ENCODE measurements at places on chromosomes 5 and 9. TPM values are rescaled to one million over a fixed set of nuclear protein-coding genes. Genes with fewer than 3 reads are reported as not detected.
A peak's percentile ranks its signal among the peaks of the same experiment; 100 is the strongest.

GRCh38 chr9:248278-248961 is 33.8 kb downstream of the DOCK8 start:
- H3K27ac ChIP-seq, result no peak overlapping the region
- no peaks in the 10 kb centered on the region for H3K27me3 ChIP-seq
- DNase-seq, result no peak
- H3K36me3 ChIP-seq, result peaks cover 4% of the 10 kb centered on the region

- peaks cover 2% of the 10 kb centered on the region for H3K4me1 ChIP-seq
- H3K36me3 ChIP-seq, result no peaks in the 10 kb centered on the region
- H3K4me3 ChIP-seq, result no peak overlapping the region
- no peak for DNase-seq
- peaks cover 2% of the 10 kb centered on the region for H3K27me3 ChIP-seq
These were observed 192.9 kb upstream of the HMHB1 start for GRCh38 chr5:143619040-143619439.

GRCh38 chr5:77028631-77029375 is 1.4 kb upstream of the AGGF1 start:
- peaks cover 28% of the 10 kb centered on the region for H3K4me1 ChIP-seq
- DNase-seq, result no peak
- no peak overlapping the region for H3K27ac ChIP-seq
- peaks cover 15% of the 10 kb centered on the region for H3K27me3 ChIP-seq

DNA sequence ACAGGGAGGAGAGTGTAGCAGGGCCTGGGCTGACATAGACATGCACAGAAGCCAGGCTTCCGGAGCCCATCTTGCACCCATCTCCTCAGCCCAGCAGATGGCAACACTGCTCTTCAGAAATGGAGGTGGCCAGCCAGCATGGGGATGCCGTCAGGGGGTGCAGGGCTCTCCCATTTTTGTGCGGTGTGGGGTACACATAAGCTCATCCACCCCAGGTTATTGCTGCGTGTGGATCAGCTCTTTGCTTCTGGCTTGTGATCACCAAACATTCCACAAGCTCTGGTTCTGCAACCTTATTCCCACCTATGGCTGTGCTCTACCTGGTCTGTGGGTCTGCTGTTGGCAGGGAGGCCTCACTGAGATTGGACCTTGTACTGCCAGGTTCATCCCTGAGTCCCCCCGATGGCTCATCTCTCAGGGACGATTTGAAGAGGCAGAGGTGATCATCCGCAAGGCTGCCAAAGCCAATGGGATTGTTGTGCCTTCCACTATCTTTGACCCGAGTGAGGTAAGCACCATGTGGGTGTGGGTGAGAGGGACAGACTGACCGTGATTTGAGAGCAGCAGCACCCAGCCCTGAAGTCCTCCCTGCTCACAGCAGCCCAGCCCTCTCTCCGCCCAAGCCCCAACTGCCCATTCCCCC is 17.3 kb downstream of the SLC22A5 start:
- H3K27ac ChIP-seq, result peak overlapping the region; percentile 39
- no peak overlapping the region for H3K4me3 ChIP-seq
- peak; percentile 62 for DNase-seq
- H3K4me1 ChIP-seq, result peaks cover 21% of the 10 kb centered on the region
- peaks cover 2% of the 10 kb centered on the region for H3K36me3 ChIP-seq

DNA sequence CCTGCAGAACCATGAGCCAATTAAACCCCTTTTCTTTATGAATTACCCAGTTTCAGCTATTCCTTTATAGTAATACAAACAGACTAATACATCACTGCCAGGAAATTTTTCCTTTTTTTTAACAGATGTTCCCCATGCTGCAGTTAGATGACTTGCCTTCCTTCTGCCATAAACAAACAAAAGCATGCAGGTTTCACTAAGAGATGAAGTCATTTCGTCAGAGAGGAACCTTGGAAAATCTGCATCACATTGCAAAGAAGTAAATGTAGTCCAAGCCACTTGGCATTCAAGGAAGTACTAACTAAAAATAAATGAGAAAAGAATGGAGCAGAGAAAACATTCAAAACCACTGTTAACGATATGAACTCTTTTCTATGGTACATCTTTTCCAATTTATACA is 194.1 kb upstream of the EFNA5 start:
- no peak for DNase-seq
- H3K27ac ChIP-seq, result no peak overlapping the region
- H3K4me1 ChIP-seq, result no peaks in the 10 kb centered on the region
- H3K36me3 ChIP-seq, result peaks cover 23% of the 10 kb centered on the region
- H3K27me3 ChIP-seq, result no peaks in the 10 kb centered on the region
- H3K4me3 ChIP-seq, result no peak overlapping the region

The IL3 gene
- total RNA-seq, result not detected

GRCh38 chr9:21833090-21833801 is 30.8 kb downstream of the MTAP start:
- H3K4me1 ChIP-seq, result peaks cover 70% of the 10 kb centered on the region
- H3K4me3 ChIP-seq, result peak overlapping the region; percentile 40
- peak overlapping the region; percentile 86 for H3K27ac ChIP-seq
- H3K27me3 ChIP-seq, result no peaks in the 10 kb centered on the region
- peak; percentile 34 for DNase-seq

The PCDHGC3 gene
- total RNA-seq, result 3.3 TPM

GRCh38 chr5:173853370-173854131 is 34.6 kb upstream of the CPEB4 start:
- no peak overlapping the region for H3K4me3 ChIP-seq
- H3K4me1 ChIP-seq, result peaks cover 7% of the 10 kb centered on the region
- no peaks in the 10 kb centered on the region for H3K36me3 ChIP-seq
- no peak for DNase-seq
- no peak overlapping the region for H3K27ac ChIP-seq

DNA sequence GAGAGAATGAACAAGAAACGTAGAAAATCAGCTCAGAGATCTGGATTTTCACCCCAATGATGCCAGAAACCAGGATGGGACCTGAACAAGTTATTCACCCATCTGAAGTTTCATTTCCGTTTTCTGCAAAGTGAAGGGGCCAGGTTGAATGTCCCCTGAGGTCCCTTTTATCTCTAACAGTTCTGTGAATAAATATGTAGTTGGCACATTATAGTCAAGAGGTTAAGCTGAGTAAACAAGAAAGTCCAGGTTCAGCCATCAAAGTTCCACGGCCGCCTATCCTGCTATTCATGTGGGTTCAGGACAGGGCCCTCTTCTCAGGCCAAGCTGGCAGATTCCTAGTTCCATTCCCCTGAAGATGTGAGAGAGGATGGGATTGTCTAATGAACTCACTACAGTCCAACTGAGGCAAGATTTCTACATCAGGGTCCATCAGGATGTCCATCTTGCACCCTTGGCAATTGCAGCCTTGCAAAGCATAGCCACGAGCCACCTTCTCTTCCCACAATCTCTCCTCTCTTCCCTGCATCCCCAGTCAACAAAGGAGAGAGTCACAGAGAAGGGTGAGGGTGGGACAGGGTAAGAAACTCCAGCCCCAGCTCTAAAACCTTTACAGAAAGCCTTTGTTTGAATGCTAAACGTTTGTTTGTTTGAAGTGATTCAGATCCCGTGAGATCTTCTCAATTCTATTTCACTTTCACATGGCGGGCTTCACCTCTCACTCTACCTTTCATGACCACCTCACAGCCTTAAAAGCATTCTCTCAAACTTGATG is 311.0 kb downstream of the SLIT3 start:
- H3K4me3 ChIP-seq, result no peak overlapping the region
- no peak for DNase-seq
- no peaks in the 10 kb centered on the region for H3K36me3 ChIP-seq
- H3K27me3 ChIP-seq, result peaks cover 12% of the 10 kb centered on the region

The CDH10 gene
- total RNA-seq, result not detected

The SAXO1 gene
- not detected for total RNA-seq

The PDCD1LG2 gene
- total RNA-seq, result 2.1 TPM

The PCDHB12 gene
- not detected for total RNA-seq

DNA sequence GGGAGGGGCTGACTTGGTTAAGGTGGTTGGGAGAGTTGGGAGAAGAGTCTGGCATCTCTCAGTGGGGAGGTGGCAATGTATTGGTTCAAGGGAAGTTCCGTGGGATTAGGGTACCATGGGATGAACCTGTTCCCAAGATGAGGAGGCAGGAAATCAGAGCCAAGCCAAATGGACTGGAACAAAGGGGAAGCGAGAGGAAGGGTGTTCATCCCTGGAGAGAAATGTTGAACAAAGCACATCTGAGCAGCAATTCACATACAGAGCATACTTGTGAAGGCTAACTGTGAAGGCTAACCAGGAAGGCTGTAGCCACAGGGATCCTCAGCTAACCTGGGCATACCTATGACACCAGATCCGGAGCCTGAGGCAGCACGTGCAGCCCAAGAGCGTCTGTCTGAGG is 214.0 kb downstream of the MCTP1 start:
- H3K4me3 ChIP-seq, result no peak overlapping the region
- peaks cover 5% of the 10 kb centered on the region for H3K4me1 ChIP-seq
- H3K27me3 ChIP-seq, result no peaks in the 10 kb centered on the region
- no peak overlapping the region for H3K27ac ChIP-seq
- H3K36me3 ChIP-seq, result no peaks in the 10 kb centered on the region

DNA sequence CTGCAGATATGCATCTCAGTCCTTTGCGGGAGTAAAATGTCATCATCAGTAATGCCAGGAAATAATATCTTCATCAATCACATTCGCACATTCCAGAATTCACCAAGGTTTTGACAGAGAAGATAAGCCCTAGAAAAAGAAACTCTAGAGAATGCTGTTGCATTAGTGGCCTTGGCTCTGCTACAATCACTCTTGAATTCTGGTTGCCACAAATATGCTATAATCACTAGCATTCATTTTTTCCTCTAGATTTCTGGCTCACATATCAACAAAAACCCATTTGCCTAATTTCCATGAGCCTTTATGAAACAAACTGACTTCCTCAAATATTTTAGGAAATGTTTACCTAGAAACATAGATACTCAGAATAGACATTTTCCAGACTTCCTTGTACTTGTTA is 653.4 kb downstream of the ANXA1 start:
- no peaks in the 10 kb centered on the region for H3K27me3 ChIP-seq
- no peak overlapping the region for H3K4me3 ChIP-seq

The SH3TC2 gene
- not detected for total RNA-seq

DNA sequence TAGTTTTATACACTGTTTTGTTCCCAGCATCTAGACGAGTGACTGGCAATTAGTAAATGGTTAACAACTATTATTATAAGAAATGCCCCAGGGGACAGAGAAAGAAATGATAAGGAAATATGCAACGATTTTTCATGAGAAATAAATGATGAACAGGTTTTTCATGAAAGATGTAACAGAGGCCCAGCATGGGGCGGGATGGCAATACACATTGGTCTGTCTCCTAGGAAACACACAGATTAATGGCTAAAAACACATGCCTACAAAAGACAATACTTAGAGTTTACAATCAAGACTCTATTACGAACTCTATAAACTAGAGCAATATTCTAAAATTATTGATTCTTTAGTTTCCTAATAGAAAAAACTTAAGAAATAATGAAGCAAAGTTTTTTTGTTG is 441.5 kb upstream of the CDH9 start:
- no peak overlapping the region for H3K4me3 ChIP-seq
- no peaks in the 10 kb centered on the region for H3K4me1 ChIP-seq
- H3K36me3 ChIP-seq, result no peaks in the 10 kb centered on the region
- no peak for DNase-seq
- no peak overlapping the region for H3K27ac ChIP-seq

DNA sequence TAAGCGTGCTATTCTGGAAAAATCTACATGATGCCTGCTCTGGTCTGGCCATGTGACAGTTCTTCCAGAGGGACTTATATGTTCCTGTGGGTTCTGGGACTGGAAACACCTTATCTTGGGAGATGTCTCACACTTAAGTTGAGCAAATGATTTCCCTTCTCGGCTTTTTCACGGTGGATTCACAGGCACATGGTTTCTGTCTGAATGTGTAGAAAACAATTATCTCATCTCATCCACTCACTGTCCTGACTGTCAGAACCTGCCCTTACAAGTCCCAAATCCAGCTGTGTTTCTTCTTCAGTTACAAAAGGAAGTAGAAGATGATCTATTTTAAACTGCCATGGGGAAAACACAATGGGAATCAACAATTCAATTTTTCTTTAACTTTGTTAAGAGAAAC is 184.0 kb downstream of the SYK start:
- peaks cover 1% of the 10 kb centered on the region for H3K27me3 ChIP-seq
- no peak overlapping the region for H3K4me3 ChIP-seq
- no peaks in the 10 kb centered on the region for H3K36me3 ChIP-seq
- no peaks in the 10 kb centered on the region for H3K4me1 ChIP-seq
- no peak for DNase-seq
- H3K27ac ChIP-seq, result no peak overlapping the region

- H3K4me1 ChIP-seq, result peaks cover 64% of the 10 kb centered on the region
- H3K27ac ChIP-seq, result no peak overlapping the region
- H3K36me3 ChIP-seq, result peaks cover 63% of the 10 kb centered on the region
- H3K4me3 ChIP-seq, result no peak overlapping the region
These were observed 15.0 kb downstream of the LPCAT1 start for GRCh38 chr5:1508659-1509290.

DNA sequence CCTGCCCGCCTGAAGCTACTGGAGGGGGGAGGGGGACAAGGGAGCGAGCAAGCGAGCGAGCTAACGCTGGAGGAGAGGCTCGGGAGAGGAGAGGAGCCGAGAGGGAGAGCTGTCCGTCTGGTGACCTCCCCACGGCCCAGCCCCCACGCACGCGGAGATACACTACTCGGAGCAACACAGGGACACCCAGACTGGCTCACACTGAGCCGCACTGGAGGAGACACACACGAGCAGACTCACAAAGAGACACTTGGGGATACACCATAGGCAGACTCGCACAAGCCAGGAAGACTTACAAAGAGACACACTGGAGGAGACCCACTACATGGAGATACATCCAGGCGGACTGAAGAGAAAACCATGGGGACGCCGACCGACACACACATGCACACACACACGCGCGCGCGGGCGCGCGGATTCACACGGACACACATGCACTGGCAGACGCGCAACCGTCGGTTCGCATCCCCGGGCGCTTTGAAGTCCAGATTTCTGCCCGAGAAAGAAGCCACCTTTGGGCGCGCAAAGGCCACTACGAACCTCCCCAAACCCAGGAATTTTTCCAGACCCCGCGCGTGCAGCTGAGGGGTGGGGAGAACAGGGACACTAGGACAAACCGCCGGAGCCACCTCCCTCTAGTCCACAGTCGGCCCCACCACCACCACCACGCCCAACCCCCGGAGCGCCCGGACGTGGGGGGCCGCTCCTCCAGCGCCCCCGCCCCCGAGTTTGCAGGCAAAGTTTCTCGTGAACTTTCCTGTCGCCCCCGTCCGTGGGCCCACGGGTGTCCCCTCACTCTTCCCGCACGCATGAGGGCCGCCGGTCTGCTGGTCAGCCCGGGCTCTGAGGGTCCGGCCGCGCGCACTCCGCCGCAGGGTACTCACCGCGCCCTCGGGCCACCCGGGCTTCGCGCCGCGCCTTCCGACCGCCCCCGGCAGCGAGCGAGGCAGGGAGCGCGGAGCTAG is 571 bp downstream of the CNTFR start:
- H3K36me3 ChIP-seq, result no peaks in the 10 kb centered on the region
- peaks cover 75% of the 10 kb centered on the region for H3K27me3 ChIP-seq
- H3K4me3 ChIP-seq, result peak overlapping the region; percentile 50
- no peak overlapping the region for H3K27ac ChIP-seq

DNA sequence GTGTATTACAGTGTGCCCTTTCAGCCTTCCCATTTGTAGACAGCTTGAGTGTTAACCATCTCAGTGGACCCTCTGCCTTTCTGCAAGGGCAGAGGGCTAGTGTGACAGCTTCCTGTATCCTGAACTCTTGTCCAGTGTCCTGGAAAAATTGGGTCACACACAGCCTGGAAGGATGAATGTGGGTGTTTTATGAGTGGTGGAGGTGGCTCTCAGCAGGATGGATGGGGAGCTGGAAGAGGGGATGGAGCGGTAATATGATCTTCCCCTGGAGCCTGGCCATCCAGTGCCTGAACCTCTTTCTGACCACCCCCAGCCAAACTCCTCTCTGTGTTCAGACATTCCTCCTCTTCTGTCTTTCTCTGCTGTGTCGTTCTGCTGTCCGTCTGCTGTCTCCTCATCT is 113.0 kb downstream of the KIF4B start:
- H3K27ac ChIP-seq, result no peak overlapping the region
- no peak overlapping the region for H3K4me3 ChIP-seq
